ENCODE measurements at places on chromosomes 4 and X.

DNA sequence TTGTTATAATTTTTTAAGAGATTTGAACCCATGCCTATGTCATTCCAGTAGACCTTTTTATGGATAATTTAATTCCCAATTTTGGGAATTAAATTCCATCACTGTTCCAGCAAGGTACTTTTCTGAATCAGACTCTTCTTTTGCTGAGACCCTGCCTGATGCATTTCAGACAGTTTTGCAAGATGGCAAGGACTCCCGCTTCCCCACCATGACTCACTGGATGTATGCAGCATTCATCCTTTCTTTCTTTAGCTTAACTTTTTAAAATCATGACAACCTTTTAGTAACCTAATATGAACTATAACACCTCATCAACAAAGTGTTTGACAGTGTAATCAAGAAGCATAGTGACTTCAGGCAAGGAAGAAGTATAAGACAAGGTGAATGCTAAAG, 178.1 kb upstream of the LEF1 start:
- DNase-seq: no peak

DNA sequence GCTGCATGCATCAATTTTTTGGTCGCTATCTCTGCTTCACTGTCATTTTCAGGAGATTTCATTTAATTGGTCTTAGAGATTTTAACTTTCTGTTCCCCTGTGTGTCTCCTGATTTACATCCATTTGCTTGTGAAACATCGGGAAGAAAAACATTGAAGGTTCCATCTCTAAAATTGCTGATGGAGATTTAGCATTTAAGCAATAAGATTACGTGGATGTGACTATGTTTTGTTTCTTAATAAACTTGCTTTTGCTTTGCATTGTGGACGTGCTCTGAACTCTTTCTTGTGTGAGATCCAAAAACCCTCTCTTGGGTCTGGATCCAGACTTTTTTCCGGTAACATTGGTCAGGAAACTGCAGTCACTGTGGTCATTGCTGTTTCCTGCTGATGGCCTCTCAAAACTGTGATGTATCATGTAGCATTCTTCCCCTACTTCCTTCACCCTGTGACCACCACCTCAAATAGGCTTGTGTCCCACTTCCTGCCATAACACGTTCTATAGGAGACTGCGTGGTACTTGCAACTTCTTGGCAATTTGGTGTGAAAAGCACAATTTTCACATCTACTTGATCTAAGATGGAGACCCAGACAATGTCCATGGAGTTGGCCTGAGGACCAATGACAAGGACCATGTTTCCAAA, 4.9 kb downstream of the CXCL2 start:
- DNase-seq: no peak

- DNase-seq: no peak
Observed at GRCh38 chr4:62814510-62815047, 1594.7 kb downstream of the TECRL start.

GRCh38 chrX:145524931-145525330, 277.6 kb downstream of the SPANXN1 start:
- no peak for DNase-seq

DNA sequence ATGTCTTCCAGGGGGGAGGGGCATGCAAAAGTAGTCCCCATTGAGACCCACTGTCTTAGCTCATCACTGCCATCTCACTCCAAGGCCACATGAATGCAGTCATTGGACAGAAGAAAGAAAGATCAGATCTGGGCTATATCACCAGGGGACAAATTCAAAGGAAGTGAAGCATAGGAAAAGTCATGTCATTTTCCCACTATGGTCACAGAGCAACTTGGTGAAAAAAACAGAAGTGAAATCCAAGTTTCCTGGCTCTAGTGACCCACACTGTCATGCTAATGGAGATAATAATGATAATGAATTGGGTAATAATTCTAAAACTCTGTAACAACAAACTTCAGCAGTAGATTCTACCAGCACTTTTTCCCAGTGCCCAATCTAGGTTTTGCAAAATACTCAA, 9.9 kb downstream of the LHFPL1 start:
- DNase-seq: no peak

DNA sequence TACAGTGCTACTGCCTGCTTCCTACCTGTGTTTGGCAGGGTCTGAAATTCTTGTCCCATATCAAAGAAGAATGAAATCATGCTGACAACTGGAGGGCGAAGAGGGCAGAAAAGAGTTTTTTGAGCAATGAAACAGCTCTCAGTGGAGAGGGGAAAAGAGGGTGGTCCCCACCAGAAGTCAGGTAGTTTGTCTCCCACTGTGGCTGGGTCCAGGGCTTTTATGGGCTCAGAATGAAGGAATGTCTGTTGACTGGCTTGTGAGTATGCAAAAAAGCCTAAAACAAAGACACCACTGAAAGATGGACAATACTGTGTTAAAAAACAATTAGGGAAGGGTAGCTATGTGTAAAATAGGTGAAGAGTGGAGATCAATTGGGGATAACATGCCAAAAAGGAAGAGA, 115.0 kb downstream of the ADAM29 start:
- DNase-seq: no peak

GRCh38 chr4:7679406-7680040, 244.8 kb upstream of the PSAPL1 start:
- no peak for DNase-seq

GRCh38 chr4:13893211-13893610, 265.7 kb upstream of the BOD1L1 start:
- DNase-seq: no peak

- no peak for DNase-seq
Observed at GRCh38 chrX:150363561-150364346, 637 bp downstream of the MAMLD1 start.

- no peak for DNase-seq
Observed at GRCh38 chrX:134588806-134589205, 69.5 kb downstream of the PLAC1 start.
